NCI-H146 (cell line): ENCODE measurements at places on chromosomes 4 and X.

- no peak for DNase-seq
Observed at GRCh38 chrX:97399400-97399799, 515.7 kb downstream of the RPA4 start.

DNA sequence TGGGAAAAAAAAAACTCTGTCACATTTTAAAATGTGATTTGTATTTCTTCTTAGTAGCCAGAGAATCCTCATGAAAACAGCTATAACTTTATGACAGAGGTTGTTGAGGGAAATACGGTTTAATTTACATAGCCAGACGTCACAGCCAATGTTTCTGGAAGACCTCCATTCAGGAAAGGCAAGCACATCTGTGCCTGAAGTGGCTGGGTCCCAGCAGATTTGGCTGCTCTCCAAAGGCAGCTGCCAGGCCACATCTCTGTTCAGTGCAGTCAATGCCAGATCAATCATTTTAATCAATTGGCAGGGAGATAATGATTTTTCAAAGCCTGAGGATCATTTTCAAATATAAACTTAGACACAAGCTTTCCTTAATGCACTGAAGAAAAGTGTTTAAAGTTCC, 86.5 kb upstream of the ZIC3 start:
- peak; percentile 17 for DNase-seq

DNA sequence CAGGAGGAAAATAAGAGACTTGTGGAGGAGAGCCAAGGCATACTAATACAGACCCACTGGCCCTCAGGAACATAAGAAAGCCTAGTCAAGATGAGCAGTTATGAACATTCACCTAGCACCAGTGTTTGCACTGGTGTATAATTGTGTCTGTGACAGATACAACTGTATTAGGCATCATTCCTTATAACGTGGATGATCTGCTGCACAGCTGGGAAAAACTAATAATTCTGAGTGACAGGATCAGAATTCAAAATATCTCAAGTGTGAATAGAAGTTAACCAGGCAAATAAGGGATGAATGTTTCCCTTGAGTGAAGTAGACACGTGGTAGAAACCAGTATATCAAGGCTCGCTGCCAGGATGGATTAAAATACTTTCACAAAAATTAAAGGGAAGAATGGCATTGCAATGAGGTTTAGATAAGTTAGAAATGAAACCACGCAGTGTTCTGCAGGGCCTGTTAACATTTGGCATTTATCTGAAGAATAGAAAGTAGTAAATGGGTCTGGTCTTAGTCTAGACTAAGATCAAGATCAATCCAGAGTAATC, 325.9 kb downstream of the EPHA5 start:
- DNase-seq: no peak

- no peak for DNase-seq
Observed at GRCh38 chr4:184774152-184774551, 40.3 kb upstream of the CENPU start.

DNA sequence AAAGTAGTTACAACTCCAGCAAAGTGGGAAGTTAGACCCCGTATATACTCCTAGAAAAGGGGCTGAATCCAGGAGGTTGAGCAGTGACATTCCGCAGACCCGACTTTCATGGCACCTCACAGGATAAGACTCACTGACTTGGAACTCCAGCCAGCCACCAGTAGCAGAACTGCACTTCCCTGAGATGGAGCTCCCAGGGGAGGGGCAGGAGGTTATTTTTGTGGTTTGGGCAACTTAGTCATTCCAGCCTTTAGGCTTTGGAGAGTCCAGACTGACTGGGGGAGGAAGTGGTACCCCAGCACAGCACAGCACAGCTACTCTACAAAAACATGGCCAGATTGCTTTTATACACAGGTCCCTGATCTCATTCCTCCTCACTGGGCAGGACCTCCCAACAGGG, 319.1 kb downstream of the PCDH19 start:
- DNase-seq: no peak

DNA sequence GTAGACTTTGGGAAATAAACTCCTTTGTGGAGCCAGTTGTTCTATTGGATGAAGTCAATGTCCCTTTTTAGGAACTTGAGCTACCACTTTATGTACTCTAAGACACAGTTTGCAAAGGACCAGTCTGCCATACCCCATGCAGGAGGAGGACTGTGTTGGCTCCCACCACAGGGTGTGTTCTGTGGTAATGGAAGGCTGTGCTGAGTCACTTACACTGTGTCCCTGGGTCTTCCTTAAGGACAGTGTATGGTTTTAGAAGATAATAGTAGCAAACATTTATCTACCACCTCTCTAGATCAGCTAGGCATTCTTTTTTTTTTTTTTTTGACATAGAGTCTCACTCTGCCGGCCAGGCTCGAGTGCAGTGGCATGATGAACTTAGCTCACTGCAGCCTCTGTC, 184.0 kb upstream of the PGRMC2 start:
- no peak for DNase-seq

GRCh38 chr4:137960371-137961050, 281.6 kb downstream of the SLC7A11 start:
- no peak for DNase-seq

GRCh38 chr4:73573794-73574528, 46.3 kb downstream of the RASSF6 start:
- peak; percentile 88 for DNase-seq

GRCh38 chr4:94583914-94584641, 132.3 kb downstream of the PDLIM5 start:
- no peak for DNase-seq
